NT2/D1 (cell line): ENCODE measurements at places on chromosomes 5 and 9.

- DNase-seq: no peak
These were observed 93.0 kb upstream of the MAP3K1 start for GRCh38 chr5:56722317-56722716.

DNA sequence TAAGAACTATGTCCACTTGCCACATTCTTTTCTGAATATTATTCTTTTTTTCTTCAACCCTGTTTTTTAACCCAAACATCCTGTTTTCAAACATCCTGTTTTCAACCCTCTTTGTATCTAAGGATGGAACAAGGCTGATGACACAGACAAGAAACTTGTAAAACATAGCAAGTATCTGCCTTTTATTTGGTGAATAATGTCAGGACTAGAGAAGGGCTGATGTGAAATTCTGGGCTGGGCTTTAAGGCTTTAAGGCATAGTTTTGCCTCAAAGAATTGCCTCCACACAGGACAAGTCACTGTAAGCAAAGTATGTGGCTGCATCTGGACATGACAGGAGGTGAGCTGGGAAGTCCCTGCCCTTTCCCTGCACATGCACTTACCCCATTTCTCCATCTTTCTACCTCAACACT is 42.5 kb upstream of the RIC1 start:
- no peak for DNase-seq

DNA sequence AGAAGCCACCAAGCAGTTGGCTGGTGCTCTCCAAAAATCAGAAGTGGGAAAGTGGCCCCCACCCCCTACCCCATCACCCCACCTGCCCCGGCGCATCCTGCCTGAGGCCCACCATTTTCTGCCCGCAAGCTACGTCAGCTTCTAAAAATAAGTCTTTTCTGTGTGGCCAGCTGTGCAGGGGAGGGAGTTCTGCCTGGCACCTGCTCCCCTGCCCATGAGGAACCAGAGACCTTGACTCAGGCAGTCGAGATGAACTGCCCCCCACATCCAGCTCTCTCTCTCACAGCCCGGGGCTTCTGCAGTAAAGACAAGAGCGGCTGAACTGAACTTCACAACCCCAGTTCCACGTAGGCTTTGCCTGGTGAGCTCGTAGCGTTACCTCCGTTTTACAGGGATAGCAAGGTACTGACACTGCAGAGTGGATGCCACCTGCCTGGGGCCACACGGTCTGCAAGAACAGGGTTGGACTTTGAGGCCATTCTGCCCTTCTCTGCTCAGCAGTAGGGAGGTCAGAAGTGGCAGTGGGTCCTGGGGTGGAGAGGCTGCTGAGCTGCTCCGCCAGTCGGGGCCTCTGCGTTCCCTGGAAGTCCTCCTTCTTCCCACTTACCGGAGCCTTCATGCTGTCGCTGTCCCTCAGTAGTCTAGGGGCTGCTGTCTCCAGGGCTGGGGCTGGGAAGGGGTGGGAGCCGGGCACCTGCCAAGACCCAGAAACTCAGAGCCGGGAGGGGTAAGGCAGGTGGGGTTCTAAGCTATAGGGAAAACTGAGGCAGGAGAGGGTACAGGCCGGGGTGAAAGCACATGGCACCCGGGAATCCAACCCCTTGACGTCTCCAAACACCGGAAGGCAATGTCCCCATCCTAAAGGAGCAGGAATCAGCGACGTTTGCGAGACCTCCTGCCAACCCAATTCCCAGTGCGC is 781 bp downstream of the ST6GALNAC4 start:
- DNase-seq: no peak

- DNase-seq: no peak
These were observed 11.6 kb downstream of the RAI14 start for GRCh38 chr5:34667705-34668104.

DNA sequence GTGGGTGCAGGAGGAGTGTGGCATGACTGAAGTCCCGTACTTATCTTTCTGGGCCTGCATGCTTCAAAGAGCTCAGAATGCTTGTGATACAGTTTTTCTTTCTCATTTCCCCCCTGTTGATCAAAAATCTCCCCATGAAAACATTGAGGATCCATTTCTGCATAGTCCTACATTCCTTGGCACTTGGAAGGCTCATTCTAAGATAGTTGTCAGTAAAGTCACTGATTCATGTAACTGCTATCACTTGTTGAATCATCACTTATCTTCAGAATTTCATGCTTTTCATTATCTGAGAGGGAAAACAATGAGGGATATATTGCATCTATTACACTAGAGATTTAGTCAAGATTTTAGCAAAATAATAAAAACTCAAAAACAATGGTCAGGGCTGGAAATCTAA is 1953.1 kb upstream of the CDH6 start:
- DNase-seq: no peak
